ENCODE measurements at places on chromosomes 16 and 17. TPM values are rescaled to one million over a fixed set of nuclear protein-coding genes. Genes with fewer than 3 reads are reported as not detected.

Gene CRISPLD2
- 5.4 TPM for total RNA-seq

Gene IRX6
- not detected for total RNA-seq

Gene PSMD12
- 28.6 TPM for total RNA-seq

Gene HS3ST3A1
- 47.7 TPM for total RNA-seq

Gene TP53TG3F
- not detected for total RNA-seq

Gene KLHL10
- not detected for total RNA-seq

Gene NACA2
- total RNA-seq, result not detected

Gene RHBDF2
- total RNA-seq, result 4.9 TPM

Gene ST6GALNAC1
- total RNA-seq, result not detected

Gene PRR11
- total RNA-seq, result 21.9 TPM

Gene EIF5A
- 450 TPM for total RNA-seq

Gene STXBP4
- total RNA-seq, result 13.9 TPM

Gene PABPN1L
- total RNA-seq, result not detected

Gene UBTF
- total RNA-seq, result 43.5 TPM

Gene TMED6
- 0.11 TPM for total RNA-seq

Gene DLX4
- not detected for total RNA-seq

Data from uterine smooth muscle cell (primary cell).